ENCODE measurements at places on chromosomes 1 and 21.

- DNase-seq, result no peak
Observed at GRCh38 chr1:94037392-94038229, 83.3 kb downstream of the ABCA4 start.

DNA sequence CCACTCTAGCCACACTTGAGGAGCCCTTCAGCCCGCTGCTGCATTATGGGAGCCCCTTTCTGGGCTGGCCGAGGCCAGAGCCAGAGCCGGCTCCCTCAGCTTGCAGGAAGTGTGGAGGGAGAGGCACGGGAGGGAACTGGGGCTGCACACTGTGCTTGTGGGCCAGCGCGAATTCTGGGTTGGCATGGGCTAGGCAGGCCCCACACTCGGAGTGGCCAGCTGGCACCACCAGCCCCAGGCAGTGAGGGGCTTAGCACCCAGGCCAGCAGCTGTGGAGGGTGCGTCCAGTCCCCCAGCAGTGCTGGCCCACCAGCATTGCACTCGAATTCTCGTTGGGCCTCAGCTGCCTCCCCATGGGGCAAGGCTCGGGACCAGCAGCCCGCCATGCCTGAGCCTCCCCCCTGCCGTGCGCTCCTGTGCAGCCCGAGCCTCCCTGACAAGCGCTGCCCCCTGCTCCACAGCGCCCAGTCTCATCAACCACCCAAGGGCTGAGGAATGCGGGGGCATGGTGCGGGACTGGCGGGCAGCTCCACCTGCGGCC lies 785.9 kb upstream of the TPTE start:
- DNase-seq, result no peak

DNA sequence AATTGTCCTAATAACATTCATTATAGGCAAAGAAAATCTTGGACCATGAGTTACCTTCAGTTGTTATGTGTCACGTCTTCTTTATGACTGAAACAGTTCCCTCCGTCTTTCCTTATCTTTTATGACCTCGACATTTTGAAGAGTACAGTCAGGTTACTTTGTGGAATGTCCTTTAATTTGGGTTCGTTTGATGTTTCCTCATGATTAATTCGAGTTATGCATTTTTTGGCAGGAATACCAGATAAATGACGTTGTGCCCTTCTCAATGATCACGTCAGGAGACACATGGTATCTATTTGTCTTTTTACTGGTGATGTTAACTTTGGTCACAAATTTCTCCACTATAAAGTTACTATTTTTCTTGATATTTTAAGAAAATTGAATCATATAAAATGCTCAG lies 17.3 kb upstream of the KLF17 start:
- no peak for DNase-seq

GRCh38 chr1:25692560-25692959 lies 76.0 kb downstream of the MAN1C1 start:
- peak; percentile 42 for DNase-seq

DNA sequence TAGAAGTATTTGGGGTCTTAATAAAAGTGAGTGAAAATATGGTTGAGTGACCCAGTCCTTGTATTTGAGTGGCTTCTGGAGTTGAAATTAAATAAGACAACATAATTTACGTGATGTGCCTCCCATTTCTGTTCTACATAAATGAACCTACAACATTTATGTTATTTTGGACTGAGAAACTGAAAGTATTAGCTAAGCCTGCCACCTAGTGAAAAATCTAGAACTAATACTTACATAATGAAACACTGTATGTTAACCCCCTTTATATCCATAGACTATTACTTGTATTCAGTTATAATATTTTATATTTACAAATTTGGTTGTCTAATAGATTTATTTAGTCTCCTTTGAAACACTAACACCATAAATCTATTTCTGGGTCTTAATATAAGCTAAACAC lies 298.9 kb downstream of the KCNT2 start:
- peak; percentile 34 for DNase-seq

DNA sequence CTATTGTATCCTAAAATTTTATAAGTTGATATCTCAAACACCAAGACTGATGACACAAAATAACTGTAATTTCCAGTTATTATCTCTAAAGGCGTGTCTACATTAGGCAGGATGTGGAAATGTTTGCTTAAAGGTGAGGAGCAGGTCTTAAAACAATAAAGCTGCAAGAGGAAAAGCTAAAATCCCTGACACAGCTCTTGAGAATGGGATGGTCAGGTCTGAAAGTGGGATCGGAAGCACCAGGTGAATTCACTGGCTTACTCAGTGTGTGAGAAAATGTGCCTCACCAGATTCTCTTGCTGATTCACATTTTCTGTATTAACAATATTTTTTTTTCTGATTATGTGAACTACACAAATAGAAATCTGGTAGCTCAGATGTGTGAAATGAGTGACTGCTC lies 421.9 kb upstream of the ADAMTS5 start:
- no peak for DNase-seq

- no peak for DNase-seq
Observed at GRCh38 chr1:174797398-174797797, 202.3 kb upstream of the CACYBP start.

GRCh38 chr1:206676499-206676898 lies 8.2 kb upstream of the MAPKAPK2 start:
- DNase-seq, result no peak

- peak; percentile 80 for DNase-seq
Observed at GRCh38 chr1:53485478-53486394, 26.5 kb downstream of the DMRTB1 start.

DNA sequence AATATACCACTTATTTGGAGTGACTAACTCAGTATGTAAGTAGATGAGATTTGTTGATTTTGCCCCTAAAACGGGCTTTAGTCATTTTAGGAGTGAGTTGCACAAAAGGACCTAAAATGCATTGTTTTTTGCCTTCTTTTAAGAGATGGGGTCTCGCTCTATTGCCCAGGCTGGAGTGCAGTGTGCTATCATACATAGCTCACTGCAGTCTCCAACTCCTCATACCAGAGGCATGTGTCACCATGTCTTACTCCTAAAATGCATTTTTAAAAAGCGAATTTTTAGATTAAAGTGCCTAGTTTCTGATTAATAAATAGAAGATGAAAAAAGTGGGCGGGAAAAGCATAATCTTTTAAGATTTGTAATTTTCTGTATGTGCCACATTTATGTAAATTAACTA lies 11.5 kb upstream of the NEXN start:
- DNase-seq, result no peak

DNA sequence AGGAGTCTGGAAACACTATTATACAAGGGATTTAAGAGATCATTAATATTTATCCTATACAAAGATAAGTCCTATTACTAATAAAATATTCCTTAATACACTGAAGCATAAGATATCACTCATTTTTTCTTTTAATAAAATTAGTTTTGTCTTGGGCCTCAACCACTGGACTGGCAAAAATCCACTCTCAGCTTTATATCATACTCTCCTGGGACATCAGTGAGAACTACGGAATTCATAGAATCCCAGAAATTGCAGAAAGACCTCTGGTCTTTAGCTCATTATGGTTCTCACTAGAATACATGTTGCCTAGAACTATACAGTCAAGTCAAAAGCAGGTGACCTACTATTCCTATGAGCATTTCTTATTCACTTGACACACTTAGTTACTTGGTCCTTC lies 285.0 kb downstream of the LRRC40 start:
- DNase-seq, result no peak

GRCh38 chr1:35220976-35221375 lies 28.0 kb upstream of the SFPQ start:
- DNase-seq, result peak; percentile 45

DNA sequence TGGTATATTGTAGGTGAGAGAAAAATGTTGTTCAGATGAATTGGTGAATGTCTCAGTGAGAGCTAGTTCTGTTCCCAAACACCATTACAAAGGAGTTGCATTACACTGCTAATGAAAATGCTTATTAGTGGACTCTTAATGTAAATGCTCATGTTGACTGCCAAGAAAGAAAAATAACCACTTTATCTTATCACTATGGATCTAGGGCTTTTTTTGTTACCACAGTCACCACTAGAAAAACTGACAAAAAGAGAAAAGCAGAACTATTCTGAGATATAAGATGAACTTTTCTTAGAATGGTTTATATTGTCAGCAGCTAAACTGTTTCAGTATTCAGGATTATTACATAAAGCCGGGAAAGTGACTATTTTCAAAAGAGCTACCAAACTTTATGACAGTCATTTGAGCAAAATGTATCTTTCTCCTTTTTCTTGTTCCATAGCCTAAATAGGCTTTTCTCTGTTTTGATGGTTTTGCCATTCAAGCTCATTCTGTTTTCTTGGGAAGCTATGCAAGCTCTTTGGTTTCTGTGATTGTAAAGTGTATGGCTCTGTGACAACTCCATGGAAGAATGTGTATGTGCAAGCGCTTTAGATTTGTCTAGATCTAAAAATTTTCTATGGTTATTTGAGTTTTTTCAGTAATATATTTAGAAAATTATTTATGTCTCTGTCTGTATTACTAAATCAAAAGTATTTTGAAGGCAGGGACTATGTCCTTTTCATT lies 64.2 kb upstream of the DPH5 start:
- peak; percentile 3 for DNase-seq

- DNase-seq, result no peak
Observed at GRCh38 chr1:171213559-171214454, 28.7 kb downstream of the FMO2 start.

DNA sequence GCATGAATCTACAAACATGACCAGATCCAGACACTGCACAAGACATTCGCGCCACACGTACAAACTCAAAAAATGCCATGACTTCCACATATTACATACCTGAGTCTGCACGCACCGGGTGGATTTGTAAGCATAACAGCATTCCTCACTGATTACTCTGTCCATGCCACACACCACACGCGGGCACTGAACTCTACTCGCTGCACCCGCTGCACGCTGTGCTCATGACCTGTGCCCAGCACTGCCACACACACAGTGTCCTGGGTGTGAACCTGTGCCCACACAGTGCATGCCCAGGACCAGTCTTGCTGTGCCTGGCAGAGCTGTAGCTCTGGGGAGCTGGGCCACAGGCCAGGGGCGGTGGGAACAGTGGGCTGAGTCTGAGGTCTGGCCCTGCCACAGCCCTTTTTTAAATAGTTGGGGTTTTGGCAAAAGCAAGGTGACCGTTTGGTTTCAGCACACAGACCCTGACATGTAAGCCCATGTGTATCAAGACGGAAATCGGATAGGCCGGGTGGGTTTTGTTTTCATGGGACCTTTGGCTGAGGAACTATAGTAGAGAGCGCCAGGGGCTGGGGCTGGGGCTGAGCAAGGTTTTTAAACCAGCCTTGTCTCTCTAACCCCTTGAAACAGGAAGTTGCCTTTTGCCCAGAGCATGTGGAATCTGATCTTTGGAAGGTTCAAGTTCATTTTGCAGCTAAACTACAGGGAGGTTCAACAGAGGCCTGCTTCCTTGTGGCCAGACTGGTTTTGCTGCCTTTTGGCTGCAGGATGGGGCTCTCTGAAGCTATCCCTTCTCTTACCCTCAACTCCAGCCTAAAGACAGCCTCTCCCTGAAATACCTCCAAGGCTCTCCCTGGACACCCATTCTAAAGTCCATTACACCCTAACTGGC lies 12.3 kb upstream of the GOLT1A start:
- peak; percentile 38 for DNase-seq

DNA sequence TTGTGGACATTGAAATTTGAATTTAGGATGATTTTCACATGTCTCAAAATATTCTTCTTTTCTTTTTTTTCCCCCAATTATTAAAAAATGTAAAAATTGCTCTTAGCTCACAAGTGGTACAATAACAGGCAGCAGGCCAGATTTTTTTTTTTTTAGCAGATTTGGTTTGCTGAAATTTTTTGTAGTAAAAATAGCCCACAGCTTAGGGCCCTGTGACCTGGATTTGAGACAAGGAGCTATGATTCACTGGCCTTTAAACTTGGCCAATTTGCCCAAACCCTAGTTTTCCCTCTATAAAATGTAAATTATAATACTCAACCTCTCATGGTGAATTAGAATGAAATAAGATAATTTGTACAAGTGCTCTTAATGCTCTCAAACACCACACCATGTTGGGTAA lies 253.8 kb downstream of the DYRK1A start:
- no peak for DNase-seq

GRCh38 chr1:186757851-186758250 lies 70.9 kb upstream of the PLA2G4A start:
- DNase-seq, result no peak

DNA sequence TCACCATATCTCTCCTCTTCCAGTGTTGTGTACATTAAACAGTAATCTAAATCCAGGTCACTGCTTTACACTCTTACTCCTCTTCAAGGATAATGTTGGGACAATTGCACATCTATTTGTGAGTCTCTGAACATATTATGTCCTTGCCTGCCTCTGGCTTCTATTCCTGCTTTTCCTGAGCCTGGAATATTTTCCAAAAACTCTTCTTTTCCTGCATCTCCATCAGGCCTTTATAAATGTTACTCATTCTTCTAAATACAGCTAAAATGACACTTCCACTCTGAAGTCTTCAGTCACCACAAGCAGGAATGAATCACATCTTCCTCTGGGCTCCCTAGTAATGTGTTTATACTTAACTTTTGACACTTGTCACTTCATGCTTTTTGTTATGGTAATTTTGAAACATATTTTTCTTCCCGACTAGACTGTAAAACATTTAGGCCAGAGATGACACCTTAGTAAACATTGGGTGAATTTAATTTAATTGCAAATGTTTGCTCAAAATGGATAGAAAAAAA lies 396.0 kb downstream of the LRRIQ3 start:
- DNase-seq, result no peak

DNA sequence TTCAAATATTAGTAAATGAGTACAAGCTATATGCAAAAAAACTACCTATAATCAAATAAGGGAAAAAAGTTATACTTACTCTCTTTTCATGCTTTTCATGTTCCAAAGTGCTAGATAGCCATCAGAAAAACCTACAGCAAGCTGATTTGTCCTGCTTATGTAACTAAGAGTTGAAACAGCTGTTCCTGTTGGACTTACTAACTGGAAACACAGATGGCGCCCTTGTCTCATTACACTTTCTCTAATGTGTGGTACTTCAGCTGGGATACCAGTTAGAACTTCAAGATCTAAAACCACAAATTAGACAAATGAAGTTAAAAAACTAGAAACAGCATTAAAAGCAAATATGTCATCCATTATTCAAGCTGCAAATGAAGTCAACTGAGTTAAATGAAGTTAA lies 24.3 kb downstream of the AHCTF1 start:
- DNase-seq, result peak; percentile 63

GRCh38 chr1:166915941-166916340 lies 39.9 kb upstream of the TADA1 start:
- peak; percentile 14 for DNase-seq

GRCh38 chr1:155527677-155528076 lies 34.9 kb downstream of the ASH1L start:
- peak; percentile 26 for DNase-seq

DNA sequence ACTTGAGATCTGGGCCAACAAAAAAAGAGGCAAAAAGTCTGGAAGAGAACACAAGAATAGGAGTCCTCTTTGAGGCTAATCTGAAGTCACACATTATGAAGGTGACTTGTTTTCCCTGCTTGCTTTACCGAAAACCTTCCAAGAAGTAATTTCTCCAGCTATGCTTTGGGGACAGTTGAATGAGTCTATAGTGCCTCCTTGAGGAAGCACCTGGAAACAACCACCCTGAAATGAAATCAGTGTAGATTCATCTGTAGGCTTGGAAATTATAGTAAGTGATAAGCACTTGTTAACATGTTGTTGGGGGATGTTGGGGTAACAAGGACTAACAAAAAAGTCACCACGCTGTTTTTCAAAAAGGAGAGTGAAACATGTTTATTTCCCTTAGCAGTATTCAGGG lies 23.4 kb upstream of the RPTN start:
- DNase-seq, result peak; percentile 52
